ENCODE measurements at places on chromosomes 2 and 18. TPM values are rescaled to one million over a fixed set of nuclear protein-coding genes. Genes with fewer than 3 reads are reported as not detected.

Gene KCNS3
- 6.2 TPM for total RNA-seq

- H3K27ac ChIP-seq: no peak overlapping the region
- no peaks in the 10 kb centered on the region for H3K4me1 ChIP-seq
- no peak overlapping the region for H3K4me3 ChIP-seq
- H3K27me3 ChIP-seq: no peaks in the 10 kb centered on the region
- no peaks in the 10 kb centered on the region for H3K36me3 ChIP-seq
Observed at GRCh38 chr2:200185628-200186000, 120.9 kb upstream of the SPATS2L start.

DNA sequence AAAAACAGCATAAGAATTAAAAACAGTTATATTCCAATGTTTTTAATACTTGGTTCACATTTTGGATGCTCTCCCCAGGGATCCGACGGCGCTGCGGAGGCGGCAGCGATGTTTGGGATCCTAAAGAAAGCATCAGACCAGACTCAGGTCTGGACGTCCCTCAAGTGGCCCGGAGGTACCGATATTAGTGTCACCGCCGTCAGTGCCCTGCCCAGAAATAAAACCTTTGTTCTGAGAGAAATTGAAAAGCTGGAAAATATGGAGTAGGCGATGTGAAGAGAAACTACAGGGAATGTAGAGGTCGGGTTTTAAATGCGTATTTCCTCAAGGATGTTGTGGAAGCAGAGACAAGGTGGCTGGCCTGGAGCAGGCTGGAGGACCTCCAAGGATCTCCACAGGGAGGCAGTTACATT, 683 bp upstream of the TBC1D8 start:
- H3K27me3 ChIP-seq: no peaks in the 10 kb centered on the region
- H3K4me3 ChIP-seq: peak overlapping the region; percentile 54
- H3K36me3 ChIP-seq: no peaks in the 10 kb centered on the region
- H3K27ac ChIP-seq: peak overlapping the region; percentile 60
- peaks cover 30% of the 10 kb centered on the region for H3K4me1 ChIP-seq
- DNase-seq: peak; percentile 8

Gene CROCC2
- not detected for total RNA-seq

DNA sequence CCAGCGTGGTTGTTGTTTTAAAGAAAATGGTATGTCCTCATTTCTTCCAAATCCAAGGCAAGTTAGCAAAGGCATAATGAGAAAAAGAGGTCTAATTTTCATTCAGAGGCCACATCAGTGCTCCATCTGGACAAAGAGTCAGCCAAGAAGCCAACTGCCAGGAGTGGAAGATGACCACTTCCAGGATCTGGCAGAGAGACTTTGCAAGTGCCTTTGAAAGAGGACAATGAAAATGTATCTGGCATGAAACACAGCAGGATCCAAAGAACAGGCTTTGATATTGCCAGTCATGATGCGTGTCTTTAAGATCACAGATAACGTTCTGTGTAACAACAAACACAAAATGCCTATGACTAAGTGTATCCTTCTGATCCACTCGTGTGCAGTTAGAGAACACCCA, 82.8 kb downstream of the AFF3 start:
- H3K4me3 ChIP-seq: no peak overlapping the region
- no peaks in the 10 kb centered on the region for H3K4me1 ChIP-seq
- H3K27me3 ChIP-seq: no peaks in the 10 kb centered on the region
- H3K27ac ChIP-seq: no peak overlapping the region
- DNase-seq: no peak

Data from thyroid gland (tissue), 4 donors.